Sciatic nerve (tissue), 2 donors: ENCODE measurements at places on chromosomes 2 and 18.

GRCh38 chr2:120290737-120291136, 38.1 kb downstream of the RALB start:
- DNase-seq = no peak

GRCh38 chr18:62346333-62347088, 21.4 kb downstream of the TNFRSF11A start:
- no peak for DNase-seq

DNA sequence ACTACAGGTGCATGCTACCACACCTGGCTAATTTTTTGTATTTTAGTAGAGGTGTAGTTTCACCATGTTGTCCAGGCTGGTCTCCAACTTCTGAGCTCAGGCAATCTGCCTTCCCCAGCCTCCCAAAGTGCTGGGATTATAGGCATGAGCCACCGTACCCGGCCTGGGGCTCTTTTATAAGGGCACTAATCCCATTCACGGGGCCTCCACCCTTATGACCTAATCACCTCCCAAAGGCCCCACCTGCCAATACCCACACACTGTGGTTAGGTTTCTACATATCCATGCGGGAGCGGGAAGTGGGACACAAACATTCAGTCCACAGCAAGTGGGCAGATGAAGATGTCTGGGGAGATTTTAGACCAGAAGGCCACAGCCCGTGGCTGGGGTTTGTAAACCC, 164.7 kb upstream of the SH3BP4 start:
- no peak for DNase-seq

DNA sequence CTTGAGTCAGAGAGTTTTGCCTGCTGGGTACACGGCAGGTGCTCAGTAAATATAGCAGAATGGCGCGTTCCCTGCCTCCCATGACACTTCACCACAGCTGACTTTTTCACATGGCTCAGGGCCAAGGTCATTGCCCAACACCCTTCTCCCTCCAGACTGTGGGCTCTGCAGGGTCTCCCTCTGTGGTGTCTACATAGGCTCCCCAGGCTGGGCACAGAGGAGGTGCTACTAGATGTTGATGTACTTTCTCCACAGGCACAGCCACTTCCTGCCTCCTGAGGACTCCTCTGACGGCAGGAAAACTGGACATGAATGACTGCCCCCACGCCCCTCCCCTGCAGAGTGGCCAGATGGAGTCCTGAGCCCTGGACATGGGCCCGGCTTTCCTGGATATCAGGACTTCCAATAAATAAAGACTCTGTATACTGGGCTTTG, 4.2 kb downstream of the CHCHD5 start:
- DNase-seq = no peak

GRCh38 chr18:71913641-71914040, 630.5 kb downstream of the CBLN2 start:
- DNase-seq = no peak

DNA sequence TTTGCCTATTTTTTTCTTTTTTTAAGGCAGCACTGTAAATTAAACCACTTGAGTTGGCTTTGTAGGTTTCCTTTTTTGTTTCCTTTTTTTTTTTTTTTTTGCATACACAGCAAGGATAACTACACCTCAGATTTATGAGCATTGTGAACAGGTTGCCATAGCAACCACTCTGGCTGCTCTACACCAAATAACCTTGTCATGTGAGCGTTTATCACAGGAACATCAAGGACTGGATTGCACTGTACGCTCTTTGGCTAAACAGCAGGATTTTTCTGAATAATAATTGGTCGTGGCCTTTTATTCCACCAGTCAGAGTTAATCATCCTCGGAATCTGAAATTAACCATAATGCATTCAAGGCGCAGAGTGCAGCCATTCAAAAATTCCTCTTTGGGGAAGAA, 199.1 kb upstream of the SLC14A2 start:
- DNase-seq = no peak

DNA sequence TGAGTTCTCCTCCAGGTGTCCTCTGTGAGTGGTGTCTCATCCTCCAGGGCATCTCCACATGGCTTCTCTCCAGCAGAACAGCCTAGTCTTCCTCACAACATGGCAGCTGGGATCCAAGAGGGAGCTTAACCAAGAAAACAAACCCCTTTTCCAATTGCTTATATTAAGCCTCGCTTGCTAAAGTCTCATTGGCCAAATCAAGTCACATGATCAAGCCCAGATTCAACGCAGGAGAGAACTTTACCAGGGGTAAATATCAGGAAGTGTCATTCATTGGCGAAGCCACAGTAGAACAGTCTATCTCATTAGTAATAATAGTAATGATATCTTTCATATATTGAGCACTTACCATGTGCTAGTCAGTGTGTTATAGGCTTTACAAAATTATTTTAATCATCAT, 53.1 kb downstream of the CDC42EP3 start:
- DNase-seq = no peak

GRCh38 chr2:99261242-99261641, 5.8 kb upstream of the LYG2 start:
- no peak for DNase-seq

DNA sequence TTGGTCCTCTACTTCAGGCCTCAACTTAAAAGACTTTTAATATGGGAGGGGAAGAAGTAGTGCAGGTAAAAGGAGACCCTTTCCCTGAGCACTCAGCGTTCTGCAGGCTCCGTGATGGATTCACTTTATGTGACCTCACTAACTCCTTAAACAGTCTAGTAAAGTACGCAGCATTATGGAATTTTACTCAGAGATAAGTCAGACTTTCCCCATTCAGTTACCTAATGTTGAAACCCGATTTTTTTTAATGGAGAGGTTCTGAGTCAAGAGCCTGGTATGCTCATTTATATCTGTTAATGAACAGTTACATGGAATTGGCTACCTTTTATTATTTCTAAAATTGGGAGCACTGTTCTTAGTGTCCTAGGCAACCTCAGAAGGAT, 34.1 kb downstream of the RASGRP3 start:
- DNase-seq = no peak

DNA sequence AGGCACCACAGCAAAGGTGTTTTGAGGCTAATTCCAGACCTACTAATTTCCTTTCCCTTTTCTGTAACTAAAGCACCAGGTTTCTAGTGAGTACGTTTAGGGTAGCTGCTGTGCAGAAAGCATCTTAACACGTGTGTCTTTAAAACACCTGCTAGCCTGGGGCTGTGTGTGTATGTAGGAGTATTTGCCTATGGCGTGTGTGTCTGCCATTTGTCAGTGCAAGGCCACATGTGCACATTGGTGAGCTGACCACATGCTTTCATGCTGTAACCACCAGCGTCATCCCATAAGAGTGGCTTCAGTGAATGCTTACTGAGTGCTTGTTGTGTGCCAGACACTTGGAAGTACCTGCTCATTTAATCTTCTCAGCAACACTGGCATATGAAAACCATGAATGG, 241.6 kb downstream of the SEPTIN10 start:
- no peak for DNase-seq

GRCh38 chr18:6397931-6398566, 16.7 kb downstream of the L3MBTL4 start:
- DNase-seq = no peak

GRCh38 chr2:128797937-128798336, 479.3 kb upstream of the HS6ST1 start:
- DNase-seq = no peak

- no peak for DNase-seq
Measured at GRCh38 chr2:237742191-237742590, 56.4 kb upstream of the RBM44 start.

DNA sequence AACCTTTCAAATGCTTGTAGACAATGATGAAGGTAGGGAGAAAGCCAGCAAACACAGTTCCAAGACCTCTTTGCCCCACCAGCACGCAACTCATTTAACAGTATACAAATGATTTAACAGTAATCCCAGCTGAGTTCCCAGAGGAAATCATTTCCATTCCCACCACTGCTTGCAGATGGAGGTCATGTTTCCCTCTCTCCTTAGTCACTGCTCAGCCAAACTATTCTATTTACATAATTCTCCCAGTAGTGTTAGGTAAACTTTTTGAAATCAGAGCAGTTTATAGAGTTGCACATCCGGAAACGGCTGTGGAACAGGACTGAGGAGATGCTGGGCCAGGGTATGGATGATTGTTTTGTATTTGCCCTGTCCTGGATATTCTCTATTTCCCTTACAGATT, 328.5 kb downstream of the FIGN start:
- no peak for DNase-seq

GRCh38 chr2:28343184-28343942, 49.3 kb upstream of the FOSL2 start:
- no peak for DNase-seq

GRCh38 chr2:9178904-9179571, 27.6 kb upstream of the ASAP2 start:
- DNase-seq = peak; percentile 77

DNA sequence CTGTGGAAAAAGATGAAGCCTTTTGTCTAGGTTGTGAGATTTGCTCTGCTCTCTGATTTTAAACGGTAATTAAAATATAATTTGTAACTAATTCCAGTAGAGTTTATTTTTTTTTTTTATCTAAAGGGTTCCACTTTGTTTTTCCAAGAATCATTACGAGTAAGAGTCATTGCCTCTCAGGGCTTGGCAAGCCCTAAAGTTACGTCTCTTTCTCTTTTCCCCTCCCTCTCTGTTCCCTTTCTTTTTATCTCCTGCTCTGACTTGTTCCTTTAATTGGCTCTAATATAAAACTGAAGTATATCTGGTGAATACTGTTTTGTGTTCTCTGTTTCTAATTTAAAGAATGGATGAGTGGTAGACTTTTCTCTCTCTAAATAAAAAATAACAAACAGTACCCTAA, 75.8 kb downstream of the CALCRL start:
- DNase-seq = no peak

DNA sequence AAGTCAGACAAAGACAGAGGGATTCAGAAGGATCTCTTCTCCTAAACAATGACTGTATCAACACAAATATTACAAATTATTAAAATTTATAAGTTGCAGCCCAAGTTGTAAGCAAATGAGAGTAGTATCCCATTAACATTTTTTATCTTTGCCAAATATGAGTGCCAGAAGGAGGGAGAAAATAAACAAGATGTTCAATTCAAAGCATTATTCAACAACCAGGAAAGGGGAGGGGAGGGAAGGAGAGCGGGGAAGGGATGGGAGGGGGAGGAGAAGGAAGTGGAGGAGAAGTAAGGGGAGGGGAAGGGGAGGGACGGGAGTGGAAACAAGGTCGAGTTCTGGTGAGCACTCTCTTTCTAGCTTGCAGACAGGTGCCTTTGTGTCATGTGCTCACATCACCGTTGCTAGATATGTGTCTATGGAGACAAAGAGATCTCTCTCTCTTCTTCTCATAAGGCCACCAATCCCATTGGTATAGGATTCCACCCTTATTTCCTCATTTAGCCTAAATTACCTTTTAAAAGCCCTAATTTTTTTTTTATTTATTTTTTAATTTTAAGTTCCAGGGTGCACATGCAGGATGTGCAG, 679.6 kb upstream of the CHAC2 start:
- no peak for DNase-seq

DNA sequence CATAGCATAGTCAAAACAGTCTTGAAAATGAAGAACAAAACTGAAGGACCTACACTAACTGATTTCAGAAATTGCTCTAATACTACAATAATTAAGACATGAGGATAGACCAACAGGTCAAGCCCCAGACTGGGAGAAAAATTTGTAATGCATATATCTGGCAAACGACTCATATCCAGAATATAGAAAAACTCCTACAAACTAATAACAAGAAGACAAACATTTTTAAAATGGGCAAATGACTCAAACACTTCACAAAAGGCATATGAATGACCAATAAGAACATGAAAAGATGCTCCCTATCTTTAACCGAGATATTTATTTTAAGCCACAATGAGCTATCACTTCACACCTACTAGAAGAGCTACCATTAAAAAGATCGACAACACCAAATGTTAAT, 14.2 kb downstream of the TGFBRAP1 start:
- no peak for DNase-seq

- DNase-seq = no peak
Measured at GRCh38 chr2:68813596-68813995, 57.6 kb downstream of the BMP10 start.

DNA sequence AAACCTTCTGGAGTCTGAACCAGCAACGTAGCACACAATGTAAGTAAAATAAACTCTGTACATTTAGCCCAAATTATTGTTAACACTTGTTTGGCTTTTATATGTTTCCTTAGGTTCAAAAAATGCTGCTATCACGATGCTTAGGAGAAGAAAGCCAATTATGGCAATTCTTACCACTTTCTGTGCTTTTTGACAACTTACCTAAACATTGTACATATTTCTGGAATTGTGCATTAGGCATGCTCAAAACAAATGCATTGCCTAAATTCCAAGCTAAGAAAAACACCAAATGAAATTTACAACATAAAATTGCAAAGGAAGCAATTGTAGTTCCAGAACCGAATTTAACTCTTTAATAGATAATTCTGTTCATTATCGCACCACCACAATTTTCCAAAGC, 585.6 kb upstream of the DSEL start:
- DNase-seq = no peak

DNA sequence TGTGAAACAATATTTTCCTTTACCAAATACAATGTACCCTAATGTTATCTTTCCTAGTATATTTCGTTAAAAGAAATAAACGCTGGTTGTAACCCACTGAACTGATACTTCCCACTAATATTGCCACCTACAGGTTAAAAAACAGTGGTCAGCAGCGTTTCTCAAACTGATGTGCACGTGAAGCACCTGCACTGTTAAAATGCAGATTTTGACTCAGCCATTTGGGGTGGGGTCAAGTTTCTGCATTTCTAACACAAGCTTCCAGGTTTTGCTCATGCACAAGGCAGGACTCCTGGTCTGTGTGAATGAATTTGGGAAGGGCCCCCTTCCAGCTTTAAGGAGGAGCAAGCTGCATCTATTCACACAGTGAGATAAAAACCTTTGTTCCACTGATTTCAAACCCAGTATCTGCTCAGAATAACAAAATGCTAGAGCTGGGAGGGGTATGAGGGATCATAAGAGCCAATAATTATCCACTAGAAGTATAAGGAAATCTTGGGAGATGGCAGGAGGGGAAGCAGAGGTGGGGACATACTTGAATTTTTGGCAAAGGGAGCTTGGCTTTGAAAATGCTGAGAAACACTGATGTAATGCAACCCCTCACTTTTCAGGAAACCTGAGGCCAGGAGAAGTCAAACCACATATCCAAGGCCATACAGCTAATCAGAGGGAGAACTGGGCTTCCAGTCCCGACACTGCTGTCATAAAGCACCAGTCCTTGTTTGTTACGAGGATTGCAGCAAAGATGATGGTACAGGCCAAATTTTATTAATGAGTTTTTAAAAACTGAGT, 116.2 kb downstream of the RBMS1 start:
- no peak for DNase-seq
